ENCODE measurements at places on chromosomes 11 and 22.

- no peak for DNase-seq
Measured at GRCh38 chr22:50012211-50013181, at the start of gene IL17REL. TSS of gene IL17REL (minus strand) at chr22:50012765. CDS start at chr22:50012646, 119 bp downstream.

DNA sequence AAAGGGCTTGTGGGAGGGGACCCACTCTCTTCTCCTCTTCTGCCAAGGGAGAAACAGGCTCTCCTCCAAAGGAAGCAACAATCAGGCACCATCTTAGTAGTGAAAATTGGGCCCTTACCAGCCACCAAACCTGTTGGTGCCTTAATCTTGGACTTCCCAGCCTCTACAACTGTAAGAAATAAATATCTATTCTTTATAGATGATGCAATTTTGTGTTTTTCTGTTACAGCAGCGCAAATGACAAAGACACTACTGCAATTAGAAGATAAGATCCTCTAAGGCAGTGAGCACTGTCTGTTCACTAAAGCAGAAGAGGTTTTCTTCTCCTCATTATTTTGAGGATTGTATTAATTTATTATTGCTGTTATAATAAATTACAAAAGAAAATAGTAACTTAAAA, 691.4 kb upstream of the CCDC179 start:
- no peak for DNase-seq

GRCh38 chr11:123561431-123561800, 93.0 kb downstream of the SCN3B start:
- no peak for DNase-seq

DNA sequence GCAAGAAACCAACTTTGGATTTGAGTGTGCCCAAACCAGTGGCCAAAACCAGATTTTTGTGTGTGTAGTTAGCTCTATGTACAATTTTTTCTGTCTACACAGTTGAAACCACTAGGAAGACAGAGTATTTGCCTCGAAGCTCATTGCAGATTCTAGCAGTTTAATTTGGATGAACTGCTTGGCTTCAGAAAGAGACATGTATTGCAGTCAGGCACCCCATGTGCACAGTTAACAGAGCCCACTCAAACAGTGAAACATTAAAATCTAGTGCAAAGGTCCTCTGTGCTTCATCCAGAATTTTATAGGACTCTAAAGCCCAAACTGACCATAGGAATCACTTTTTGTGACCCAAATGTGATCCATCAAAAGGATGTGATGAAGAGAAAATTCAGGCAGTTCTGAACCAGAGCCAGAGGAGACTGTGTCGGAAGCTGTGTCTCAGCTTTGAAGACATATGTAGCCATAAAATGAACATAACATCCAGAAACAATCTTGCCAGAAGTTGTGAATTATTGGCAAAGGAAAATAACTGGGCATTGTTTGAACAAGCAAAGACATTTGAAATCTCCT, 82.7 kb downstream of the PANX1 start:
- no peak for DNase-seq

DNA sequence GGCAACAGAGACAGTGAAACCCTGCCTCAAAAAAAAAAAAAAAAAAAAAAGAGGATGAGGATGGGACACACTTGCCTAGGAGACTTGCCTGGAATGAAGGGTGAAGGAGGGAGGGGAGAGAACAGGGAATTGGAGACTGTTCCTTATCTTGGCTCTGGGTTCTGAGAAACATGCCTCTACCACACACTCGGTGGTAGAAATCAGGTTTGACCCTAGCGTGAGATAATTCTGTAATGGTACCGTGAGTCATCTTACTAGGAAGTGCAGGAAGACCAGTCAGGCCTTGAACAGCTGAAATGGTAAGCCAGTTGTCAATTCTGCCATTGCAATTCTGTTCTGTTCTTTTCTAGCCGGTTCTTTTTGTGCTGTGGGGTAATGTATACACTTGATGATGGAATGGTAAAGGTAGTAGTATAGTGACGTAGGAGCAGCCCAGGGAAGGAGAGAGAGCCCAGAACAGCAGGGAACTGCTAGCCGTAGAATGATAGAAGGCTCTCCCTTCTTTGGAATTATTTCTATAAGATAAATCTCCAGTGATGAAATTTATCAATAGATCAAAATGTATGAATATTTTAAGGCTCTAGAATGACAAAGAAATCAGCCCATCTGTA, 3.9 kb upstream of the AMBRA1 start:
- no peak for DNase-seq

- DNase-seq = no peak
Measured at GRCh38 chr22:44541671-44542319, 43.8 kb upstream of the RTL6 start.

DNA sequence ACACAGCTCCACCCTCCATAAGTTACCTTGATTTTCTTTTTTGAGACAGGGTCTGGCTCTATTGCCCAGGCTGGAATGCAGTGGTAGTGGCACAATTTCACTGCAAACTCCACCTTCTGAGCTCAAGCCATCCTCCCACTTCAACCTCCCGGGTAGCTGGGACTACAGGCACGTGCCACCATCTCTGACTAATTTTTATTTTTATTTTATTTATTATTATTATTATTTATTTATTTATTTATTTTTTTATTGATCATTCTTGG, 9.6 kb downstream of the RPS3 start:
- DNase-seq = no peak

DNA sequence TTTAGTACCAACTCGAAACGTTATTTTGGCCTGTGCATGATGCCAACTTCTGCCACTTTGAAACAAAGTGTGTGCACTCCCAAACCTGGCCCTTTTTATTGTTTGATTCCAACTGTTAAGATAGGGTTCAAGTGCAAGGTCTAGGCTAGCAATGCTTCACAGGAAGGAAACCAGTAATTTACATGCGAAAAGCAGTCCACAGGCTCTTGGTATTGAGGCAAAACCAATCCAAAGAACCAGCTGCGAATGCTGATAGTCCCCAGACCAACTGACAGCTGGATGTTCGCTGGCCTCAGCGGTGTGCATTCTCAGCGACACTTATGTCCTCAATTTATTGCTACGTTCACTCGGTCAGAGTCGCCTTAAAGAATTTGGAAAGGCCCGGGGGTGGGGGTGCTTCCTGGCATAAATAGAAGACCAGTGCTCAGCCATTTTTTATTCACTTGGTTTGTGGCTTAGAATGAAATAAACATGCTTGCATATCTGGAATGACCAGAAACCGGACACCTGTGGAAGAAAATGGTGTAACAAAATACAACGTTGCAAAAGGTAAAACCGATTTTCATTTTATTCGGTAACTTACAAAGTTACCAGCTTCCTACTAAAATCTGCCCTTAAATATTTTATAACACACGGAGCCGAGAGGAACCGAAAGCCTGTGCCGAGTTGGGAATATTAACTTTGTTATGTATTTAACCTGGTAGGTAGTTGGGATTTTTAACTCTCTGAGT, 1.6 kb downstream of the CPT1A start:
- peak; percentile 74 for DNase-seq

DNA sequence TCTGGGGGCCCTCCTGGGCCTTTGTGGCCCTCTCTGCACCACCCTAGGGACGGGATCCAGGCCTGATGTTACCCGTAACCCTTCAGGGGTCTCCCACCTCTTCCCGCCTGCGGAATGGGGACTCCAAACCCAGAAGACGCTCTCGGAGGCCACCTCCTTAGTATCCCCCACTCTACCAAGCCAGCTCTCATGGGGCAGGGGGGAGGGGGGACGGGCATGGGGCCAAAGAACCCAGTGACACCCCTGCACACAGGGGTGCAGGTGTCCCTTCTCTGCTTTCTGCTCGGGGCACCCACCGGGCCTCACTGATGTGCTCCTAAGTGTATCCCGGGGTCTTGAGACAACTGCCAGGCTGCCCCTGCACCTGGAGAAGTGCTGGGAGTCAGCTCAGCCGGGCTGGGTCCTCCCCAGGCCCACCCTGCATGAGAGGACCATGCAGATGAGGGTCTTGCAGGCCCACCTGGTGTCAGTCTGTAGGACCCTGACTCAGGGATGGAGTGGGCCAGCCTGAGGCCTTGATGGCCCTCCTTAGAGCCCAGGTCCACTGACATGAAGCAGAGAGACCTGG, 176.9 kb downstream of the IGLL1 start:
- no peak for DNase-seq

Measured in NAMALWA (cell line).